ENCODE measurements at places on chromosomes 13 and 19. TPM values are rescaled to one million over a fixed set of nuclear protein-coding genes. Genes with fewer than 3 reads are reported as not detected.

PEAK3 gene
- 0.13 TPM for total RNA-seq

ZNF181 gene
- total RNA-seq, result 8.5 TPM

DEDD2 gene
- total RNA-seq, result 34.8 TPM

CCNE1 gene
- 8.0 TPM for total RNA-seq

AMH gene
- total RNA-seq, result under 0.01 TPM

DACH1 gene
- total RNA-seq, result 9.6 TPM

GPI gene
- total RNA-seq, result 401 TPM

VMAC gene
- total RNA-seq, result 2.3 TPM

GJB6 gene
- not detected for total RNA-seq

PTPRH gene
- 3.9 TPM for total RNA-seq

EFNB2 gene
- total RNA-seq, result 9.6 TPM

CNFN gene
- total RNA-seq, result not detected

MCEMP1 gene
- total RNA-seq, result not detected

C13orf42 gene
- total RNA-seq, result not detected

CEACAM4 gene
- not detected for total RNA-seq

KASH5 gene
- not detected for total RNA-seq

FPR3 gene
- total RNA-seq, result not detected

RDH8 gene
- not detected for total RNA-seq

ZNF221 gene
- 15.8 TPM for total RNA-seq

CASP14 gene
- total RNA-seq, result not detected

EID2B gene
- total RNA-seq, result 5.1 TPM

DNAAF3 gene
- not detected for total RNA-seq

GPR108 gene
- 36.1 TPM for total RNA-seq

SIGLEC8 gene
- not detected for total RNA-seq

PRR20C gene
- not detected for total RNA-seq

SIGLEC7 gene
- not detected for total RNA-seq

SLC7A9 gene
- not detected for total RNA-seq

KLK14 gene
- not detected for total RNA-seq

C1QTNF9 gene
- total RNA-seq, result not detected

ZSCAN18 gene
- 38.9 TPM for total RNA-seq

Data from epithelial cell of alveolus of lung (primary cell).